ENCODE measurements at places on chromosomes 2 and 18.

DNA sequence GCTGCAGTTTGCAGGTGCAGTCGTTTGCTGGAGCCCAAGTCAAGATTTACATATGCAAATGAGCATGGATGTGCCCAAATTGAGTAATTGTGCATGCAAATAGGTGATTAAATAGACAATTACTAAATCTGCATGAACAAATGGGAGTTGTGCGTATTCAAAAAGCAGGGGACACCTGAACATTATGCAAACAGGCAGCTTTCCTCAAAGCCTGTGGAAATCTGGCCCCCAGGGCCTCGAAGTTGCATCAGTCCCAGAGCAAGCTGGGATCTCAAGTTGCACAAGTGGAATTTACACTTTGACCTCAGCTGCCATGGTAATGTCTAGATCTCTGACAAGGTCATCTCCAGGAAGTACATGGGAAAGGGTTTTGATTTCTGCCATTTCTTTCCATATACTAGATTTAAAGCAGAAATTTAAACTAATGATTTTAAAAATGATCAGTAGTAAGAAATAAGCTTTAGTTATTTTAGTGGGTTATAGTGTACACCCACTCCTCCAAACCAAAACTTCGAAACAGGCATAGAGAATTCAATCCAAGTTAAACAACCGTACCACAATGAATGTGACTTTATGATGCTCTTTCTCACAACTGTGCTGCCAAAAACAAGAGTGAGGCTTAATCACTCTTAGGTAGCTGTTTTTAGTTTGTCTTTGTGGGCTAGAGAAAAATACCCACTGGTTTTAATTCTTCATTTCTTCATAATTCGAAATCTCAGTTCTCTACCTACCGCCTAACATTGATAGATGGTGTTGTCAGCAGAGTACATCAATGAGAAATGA lies 110.7 kb downstream of the RND3 start:
- no peak for DNase-seq

DNA sequence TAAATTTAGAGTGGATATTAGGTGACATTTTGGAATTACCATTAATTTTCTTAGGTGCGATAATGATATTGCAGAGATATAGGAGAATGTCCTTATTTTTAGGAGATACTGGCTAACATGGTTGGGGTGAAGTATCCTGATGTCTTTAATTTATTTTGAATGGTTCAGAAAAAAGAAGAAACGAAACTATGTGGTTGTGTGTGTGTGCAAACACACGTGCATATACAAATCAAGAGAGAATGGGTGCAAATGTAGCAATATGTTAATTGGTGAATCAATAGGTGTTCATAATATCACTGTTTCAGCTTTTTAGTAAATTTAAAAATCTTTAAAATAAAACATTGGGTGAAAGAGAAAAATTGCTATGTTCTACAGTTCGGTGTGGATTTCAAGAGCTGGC lies 140.9 kb downstream of the DIS3L2 start:
- DNase-seq, result no peak

GRCh38 chr18:23716516-23716915 lies 27.3 kb downstream of the LAMA3 start:
- no peak for DNase-seq

DNA sequence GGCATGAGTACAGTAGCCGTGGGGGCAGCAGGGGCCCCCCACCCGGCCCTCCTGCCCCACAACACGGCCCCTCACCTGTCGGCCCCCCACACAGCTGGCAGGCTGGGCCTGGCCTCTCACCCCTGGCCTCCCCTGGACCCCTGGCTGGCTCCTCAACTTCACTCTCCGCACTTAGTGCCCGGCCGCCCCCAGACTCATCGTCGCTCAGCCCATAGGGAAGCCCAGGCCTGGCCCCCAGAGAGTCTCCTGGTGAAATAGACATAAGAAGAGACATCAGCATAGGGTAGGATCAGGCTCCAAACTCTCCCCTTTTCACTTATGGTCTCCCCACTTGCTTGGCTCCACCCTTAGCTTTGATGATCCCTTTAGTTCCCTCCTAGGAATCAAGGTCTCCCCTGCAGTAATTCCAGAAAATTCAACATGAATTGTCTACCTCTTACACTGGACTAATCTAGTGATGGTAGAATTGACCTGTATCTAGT lies 1.7 kb downstream of the ZNF513 start:
- DNase-seq, result no peak

- no peak for DNase-seq
Observed at GRCh38 chr2:33135645-33136044, 188.9 kb downstream of the LTBP1 start.

DNA sequence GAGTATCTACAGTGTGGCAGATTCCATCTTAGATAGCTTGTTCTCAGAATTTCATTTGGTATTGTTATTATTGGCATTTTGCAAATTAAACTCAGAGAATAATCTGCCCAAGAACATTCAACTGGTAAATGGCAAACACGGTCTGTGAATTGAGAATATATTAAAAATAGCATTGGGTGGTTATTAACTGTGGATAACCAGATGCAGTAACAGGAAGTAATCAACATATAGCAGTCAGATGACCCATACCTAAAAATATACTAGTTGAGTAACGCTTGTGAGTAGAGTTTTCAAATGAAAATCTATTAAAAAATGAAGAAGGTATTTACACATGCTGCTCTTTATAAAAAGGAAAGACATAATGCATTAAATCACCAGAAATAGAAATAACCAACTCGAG lies 129.5 kb downstream of the ZNF804A start:
- no peak for DNase-seq

DNA sequence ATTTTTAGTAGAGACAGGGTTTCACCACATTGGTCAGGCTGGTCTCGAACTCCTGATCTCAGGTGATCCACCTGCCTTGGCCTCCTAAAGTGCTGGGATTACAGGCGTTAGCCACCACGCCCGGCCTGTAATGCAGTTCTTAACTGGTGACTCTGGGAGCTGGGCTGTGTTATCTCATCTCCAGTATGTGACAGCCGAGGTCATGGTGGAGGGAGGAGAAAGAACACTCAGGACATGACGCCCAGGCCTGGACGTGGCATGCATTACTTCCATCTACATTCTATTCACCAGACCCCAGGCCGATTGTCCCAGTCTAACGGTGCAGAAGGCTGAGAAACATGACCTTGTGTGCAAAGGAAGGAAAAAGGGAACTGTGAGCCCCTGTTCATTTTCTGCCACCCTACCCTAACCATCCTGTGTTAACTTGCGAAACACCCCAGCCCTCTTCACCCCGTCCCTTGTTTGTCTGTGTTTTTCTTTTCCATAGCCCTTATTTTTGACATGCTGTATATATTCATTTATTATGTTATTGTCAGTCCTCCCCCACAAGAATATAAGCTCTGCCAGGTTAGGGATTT lies 88.1 kb upstream of the ASAP2 start:
- DNase-seq, result no peak

GRCh38 chr18:56492136-56492535 lies 146.3 kb downstream of the TXNL1 start:
- DNase-seq, result no peak

GRCh38 chr2:9722451-9722850 lies 91.7 kb upstream of the YWHAQ start:
- DNase-seq, result no peak

- DNase-seq, result no peak
Observed at GRCh38 chr18:63195326-63196159, 124.0 kb downstream of the BCL2 start.

DNA sequence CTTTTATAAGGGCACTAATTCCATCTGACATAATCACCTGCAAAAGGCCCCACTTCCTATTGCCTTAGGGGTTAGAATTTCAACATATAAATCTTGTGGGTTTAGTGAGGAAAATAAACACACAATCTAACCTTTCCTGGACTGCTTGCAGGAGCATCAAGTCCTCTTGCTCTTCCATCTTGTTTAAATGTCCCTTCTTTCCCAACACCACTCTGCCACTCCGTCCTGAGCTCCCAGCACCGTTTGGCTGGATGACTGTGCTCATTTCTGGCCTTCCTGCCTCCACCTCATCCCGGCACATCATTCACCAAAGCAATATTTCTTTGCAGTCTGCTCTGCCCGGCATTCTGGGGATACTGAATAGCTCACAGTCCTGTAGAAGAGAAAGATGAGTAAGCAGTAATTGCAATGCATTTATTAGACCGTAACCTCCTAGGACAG lies 247.8 kb downstream of the BCL2 start:
- no peak for DNase-seq

- no peak for DNase-seq
Observed at GRCh38 chr2:43105586-43106558, 120.5 kb downstream of the ZFP36L2 start.

DNA sequence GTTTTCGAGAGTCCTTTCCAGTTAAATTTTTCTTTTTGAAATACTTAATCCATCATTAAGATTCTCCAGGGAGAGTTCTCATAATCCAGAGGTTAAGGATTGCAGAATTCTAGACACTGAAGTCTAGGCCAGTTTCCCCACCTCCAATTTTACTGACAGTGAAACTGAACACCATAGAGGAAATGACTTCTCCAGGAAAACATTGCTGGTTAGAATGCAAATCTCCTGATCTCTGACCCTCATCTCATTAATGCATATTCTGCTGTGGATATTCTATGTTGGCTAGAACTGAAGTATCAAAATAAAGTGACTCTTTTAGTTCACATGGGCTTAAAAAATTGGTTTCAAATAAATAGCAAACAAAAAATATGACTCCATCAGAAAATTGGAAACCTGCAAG lies 105.8 kb upstream of the UGP2 start:
- no peak for DNase-seq

- no peak for DNase-seq
Observed at GRCh38 chr2:7256377-7256776, 339.2 kb downstream of the RNF144A start.

GRCh38 chr2:118812552-118812951 lies 34.9 kb downstream of the EN1 start:
- no peak for DNase-seq

- DNase-seq, result no peak
Observed at GRCh38 chr2:183088061-183088460, 9.5 kb downstream of the DUSP19 start.

- DNase-seq, result no peak
Observed at GRCh38 chr2:160292225-160292624, 92.2 kb upstream of the ITGB6 start.

Measured in T-helper 2 cell treated with Interferon-gamma antibody and Interleukin-4, amounts not matched to agents 5 μg/mL and 100 μg/mL, for 36 hours (primary cell).